ENCODE measurements at places on chromosomes 4 and X.

DNA sequence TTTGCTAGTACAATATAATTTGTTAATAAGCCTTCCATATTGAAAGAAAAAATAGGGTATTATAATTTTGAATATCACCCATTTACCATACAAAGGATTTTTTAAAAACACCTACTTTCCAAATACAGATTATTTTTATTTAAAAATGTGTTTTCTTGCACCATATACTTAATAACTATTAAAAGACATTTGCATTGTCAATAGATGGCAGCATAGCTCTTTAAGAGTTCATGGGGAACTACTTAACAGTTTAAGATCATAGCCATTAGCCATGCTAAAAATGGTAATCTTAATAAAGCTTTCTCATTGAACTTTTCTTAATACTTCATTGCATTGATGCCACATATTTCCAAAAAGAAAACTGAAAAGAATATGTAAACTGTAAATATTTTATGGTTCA lies 1995.9 kb downstream of the C4orf33 start:
- DNase-seq = peak; percentile 48
- no peaks in the 10 kb centered on the region for H3K27me3 ChIP-seq
- no peak overlapping the region for H3K27ac ChIP-seq
- H3K36me3 ChIP-seq = no peaks in the 10 kb centered on the region
- H3K4me3 ChIP-seq = no peak overlapping the region

DNA sequence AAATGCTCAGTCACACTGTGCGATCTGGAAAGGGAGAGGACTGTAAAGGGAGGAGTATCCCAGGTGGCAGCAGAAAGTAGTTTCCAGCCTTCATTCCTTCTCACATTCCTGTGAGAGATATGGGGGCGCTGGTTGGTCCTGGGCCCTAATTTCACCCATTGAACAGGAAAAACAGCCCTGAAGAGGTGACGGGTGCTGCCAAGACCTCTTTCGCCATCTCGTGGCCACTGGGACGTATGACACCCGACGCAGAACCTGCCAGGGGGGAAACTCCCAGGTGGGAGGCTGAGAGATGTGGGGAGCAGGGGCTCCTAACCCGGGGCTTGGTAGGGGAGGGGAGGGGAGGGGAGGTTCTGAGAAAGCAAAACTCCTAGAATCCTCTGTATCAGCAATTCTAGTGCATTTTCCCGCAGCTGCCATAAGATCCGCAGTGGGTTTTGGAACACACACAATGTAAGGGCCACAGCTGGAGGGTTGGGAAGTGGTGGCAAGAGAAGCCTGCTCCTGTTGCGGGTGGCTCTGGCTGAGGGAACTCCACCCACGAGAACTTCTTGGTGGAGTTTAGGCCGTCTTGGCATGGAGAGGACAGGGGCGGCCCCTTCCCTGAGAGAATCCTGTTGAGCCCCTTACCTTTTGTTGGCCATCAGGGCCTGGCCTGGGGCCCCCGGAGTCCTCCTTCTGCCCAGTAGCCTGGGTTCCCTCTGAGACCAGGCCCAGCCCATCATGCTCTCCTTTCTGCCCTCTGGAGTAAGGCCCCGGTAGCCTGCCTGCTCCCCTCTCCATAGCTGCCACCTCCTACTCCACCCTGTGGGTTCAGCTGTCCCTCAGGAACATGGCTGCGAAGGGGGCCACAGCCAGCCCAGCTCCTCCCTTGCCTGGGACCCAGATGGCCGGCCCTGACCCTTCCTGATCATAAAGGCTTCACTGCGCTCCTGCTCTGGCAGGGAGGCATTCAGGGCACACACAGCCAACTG lies 134.1 kb downstream of the OR13H1 start:
- peak; percentile 18 for DNase-seq
- H3K36me3 ChIP-seq = no peaks in the 10 kb centered on the region
- H3K4me1 ChIP-seq = no peaks in the 10 kb centered on the region
- H3K27me3 ChIP-seq = no peaks in the 10 kb centered on the region

GRCh38 chr4:38660838-38661237 lies 3.2 kb upstream of the KLF3 start:
- no peaks in the 10 kb centered on the region for H3K27me3 ChIP-seq
- peaks cover 13% of the 10 kb centered on the region for H3K4me1 ChIP-seq
- H3K36me3 ChIP-seq = no peaks in the 10 kb centered on the region
- no peak for DNase-seq
- H3K4me3 ChIP-seq = no peak overlapping the region
- H3K27ac ChIP-seq = no peak overlapping the region

DNA sequence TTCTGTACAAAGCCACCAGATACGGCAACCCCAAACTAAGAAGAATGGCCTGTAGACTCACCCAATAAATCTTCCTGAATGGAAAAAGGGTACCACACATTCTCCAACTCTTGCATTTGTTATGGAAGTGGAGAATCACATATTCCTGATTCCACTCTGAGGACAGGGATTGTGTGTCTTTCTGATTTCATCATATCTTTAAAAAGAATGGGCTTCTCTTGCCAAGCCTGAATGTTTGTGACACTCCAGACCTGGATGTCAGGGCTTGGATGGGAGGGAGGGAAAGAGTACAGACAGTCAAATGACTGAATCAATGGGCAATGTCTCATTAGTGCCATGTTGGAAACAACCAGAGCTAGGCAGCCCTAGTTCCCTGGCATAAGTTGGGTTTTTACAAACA lies 77.4 kb downstream of the PLAC1 start:
- DNase-seq = no peak
- no peaks in the 10 kb centered on the region for H3K27me3 ChIP-seq
- H3K4me3 ChIP-seq = no peak overlapping the region
- no peaks in the 10 kb centered on the region for H3K36me3 ChIP-seq
- H3K4me1 ChIP-seq = peaks cover 7% of the 10 kb centered on the region

- no peak overlapping the region for H3K4me3 ChIP-seq
- H3K27me3 ChIP-seq = no peaks in the 10 kb centered on the region
- H3K27ac ChIP-seq = no peak overlapping the region
- H3K4me1 ChIP-seq = no peaks in the 10 kb centered on the region
- no peaks in the 10 kb centered on the region for H3K36me3 ChIP-seq
- no peak for DNase-seq
These were observed 757.3 kb upstream of the PABPC4L start for GRCh38 chr4:134958862-134959261.

- H3K4me3 ChIP-seq = no peak overlapping the region
- H3K4me1 ChIP-seq = no peaks in the 10 kb centered on the region
- no peak for DNase-seq
- no peaks in the 10 kb centered on the region for H3K27me3 ChIP-seq
- H3K27ac ChIP-seq = no peak overlapping the region
These were observed 34.8 kb upstream of the DCK start for GRCh38 chr4:70958681-70959080.

DNA sequence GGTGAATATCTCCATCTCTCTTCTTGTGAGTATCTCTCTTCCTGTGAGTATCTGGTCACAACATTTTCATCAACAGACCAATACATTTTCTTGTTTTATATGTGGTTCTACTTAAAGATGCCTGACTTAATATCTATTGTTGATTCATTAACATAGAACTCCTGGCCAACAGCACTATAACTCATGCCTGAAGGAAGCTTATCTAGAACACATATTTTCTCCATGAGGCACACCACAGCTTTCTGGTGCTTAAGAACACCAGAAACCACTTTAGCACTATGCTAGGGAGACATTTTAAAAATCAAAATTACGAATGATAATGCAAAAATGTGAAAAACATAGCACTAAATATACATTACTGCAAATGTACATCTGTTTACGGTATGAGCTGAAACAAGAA lies 190.4 kb downstream of the GABRB1 start:
- no peak overlapping the region for H3K27ac ChIP-seq
- no peaks in the 10 kb centered on the region for H3K36me3 ChIP-seq
- H3K4me3 ChIP-seq = no peak overlapping the region
- no peaks in the 10 kb centered on the region for H3K4me1 ChIP-seq
- H3K27me3 ChIP-seq = 0 out of 2 replicates have a peak, but pooled peaks cover 25% of the 10 kb centered on the region
- no peak for DNase-seq

- H3K4me1 ChIP-seq = no peaks in the 10 kb centered on the region
- no peak overlapping the region for H3K4me3 ChIP-seq
- no peak overlapping the region for H3K27ac ChIP-seq
- DNase-seq = peak; percentile 10
- H3K27me3 ChIP-seq = no peaks in the 10 kb centered on the region
These were observed 116.2 kb downstream of the GATB start for GRCh38 chr4:151644622-151645021.

GRCh38 chrX:121151293-121151692 lies 103.9 kb downstream of the GLUD2 start:
- DNase-seq = no peak
- no peaks in the 10 kb centered on the region for H3K4me1 ChIP-seq
- H3K27ac ChIP-seq = no peak overlapping the region
- H3K27me3 ChIP-seq = no peaks in the 10 kb centered on the region
- no peaks in the 10 kb centered on the region for H3K36me3 ChIP-seq

- no peak for DNase-seq
- H3K27me3 ChIP-seq = no peaks in the 10 kb centered on the region
- no peak overlapping the region for H3K4me3 ChIP-seq
- no peaks in the 10 kb centered on the region for H3K4me1 ChIP-seq
- no peaks in the 10 kb centered on the region for H3K36me3 ChIP-seq
These were observed 339.7 kb downstream of the PCDH19 start for GRCh38 chrX:100070334-100070849.

DNA sequence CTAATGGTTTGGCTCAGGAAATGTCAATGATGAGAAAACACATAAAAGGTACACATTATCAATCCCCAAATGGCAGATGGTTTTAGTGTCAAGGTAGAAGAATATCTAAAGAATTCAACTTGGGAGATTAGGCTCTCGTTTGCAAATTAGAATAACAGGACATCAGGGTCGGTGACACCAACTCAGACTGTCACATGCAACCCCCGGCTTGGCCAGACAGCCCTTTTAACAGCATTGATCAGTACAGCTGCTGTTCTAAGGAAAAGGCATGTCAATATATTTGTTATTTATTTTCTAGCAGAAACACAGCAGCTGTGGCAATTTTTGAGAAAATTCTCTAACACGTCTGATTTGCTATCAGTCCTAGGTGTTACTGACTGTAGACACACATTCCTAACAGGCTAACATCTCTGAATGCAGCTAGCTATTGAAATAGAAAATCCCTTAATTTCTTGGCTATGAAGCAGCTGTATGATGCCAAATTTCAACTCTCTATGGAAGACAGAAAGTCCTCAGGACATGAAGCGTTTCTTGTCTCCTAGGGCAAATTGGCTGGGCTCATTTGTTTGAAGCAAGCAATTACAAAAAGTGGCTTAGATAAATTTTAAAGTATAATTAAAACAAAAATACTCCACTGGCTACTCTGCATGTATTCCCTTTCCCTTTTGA lies 269.0 kb upstream of the CXXC4 start:
- no peak overlapping the region for H3K27ac ChIP-seq
- no peaks in the 10 kb centered on the region for H3K36me3 ChIP-seq
- H3K27me3 ChIP-seq = no peaks in the 10 kb centered on the region
- H3K4me1 ChIP-seq = no peaks in the 10 kb centered on the region

GRCh38 chrX:100411802-100412715 lies 2.0 kb upstream of the PCDH19 start:
- H3K27me3 ChIP-seq = no peaks in the 10 kb centered on the region
- H3K36me3 ChIP-seq = no peaks in the 10 kb centered on the region
- no peaks in the 10 kb centered on the region for H3K4me1 ChIP-seq
- H3K27ac ChIP-seq = no peak overlapping the region
- no peak for DNase-seq

- no peak overlapping the region for H3K4me3 ChIP-seq
- no peak for DNase-seq
- H3K4me1 ChIP-seq = peaks cover 6% of the 10 kb centered on the region
- H3K36me3 ChIP-seq = no peaks in the 10 kb centered on the region
These were observed 553 bp downstream of the SLC16A2 start for GRCh38 chrX:74421740-74422352.

DNA sequence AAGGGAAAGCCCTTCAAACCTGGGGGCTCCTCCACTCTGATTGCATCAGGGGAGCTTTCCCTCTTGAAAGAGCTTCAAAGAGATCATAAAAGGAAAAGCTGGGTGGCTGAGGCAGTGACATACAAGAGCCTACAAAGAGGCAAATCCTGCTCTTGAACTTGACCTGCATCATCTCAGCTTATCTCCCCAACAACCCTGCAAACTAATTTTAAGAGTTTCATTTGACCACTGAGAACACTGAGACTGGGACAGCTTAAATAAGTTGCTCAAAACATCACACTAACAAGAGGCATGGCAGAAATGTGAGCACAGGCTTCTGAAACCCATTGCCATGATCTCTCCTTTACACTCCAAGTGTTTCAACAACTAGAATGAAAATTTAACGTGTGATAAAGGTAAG lies 101.6 kb upstream of the PPARGC1A start:
- H3K36me3 ChIP-seq = no peaks in the 10 kb centered on the region
- H3K27me3 ChIP-seq = no peaks in the 10 kb centered on the region
- no peak for DNase-seq
- no peaks in the 10 kb centered on the region for H3K4me1 ChIP-seq
- H3K27ac ChIP-seq = no peak overlapping the region
- H3K4me3 ChIP-seq = no peak overlapping the region

DNA sequence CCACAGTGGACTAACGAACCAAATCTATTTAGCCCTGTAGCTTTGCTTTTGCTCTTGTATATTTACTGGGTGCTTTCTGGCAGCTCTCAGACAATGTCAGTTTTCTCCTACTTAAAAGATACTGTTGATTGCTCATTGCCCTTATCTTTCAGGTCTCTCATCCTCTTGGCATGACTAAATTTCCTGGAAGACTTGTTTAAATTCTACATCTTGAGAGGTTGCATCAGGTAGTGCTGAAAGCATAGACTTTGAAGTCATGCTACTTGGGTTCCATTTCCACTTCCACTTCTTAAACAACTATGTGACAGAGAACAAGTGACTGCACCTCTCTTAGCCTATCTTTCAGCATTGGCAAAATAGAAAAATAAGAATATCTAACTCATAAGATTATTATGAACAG lies 8.4 kb downstream of the TDO2 start:
- DNase-seq = no peak
- H3K27ac ChIP-seq = no peak overlapping the region
- no peaks in the 10 kb centered on the region for H3K36me3 ChIP-seq

- no peaks in the 10 kb centered on the region for H3K27me3 ChIP-seq
- H3K27ac ChIP-seq = no peak overlapping the region
- no peak for DNase-seq
- H3K4me3 ChIP-seq = no peak overlapping the region
- H3K36me3 ChIP-seq = no peaks in the 10 kb centered on the region
These were observed 76.7 kb downstream of the LRBA start for GRCh38 chr4:150938417-150938816.

GRCh38 chr4:151555151-151555945 lies 146.4 kb downstream of the FHIP1A start:
- no peak for DNase-seq
- H3K4me3 ChIP-seq = no peak overlapping the region
- H3K27ac ChIP-seq = no peak overlapping the region
- H3K4me1 ChIP-seq = no peaks in the 10 kb centered on the region
